Stimulated activated CD4-positive, alpha-beta T cell treated with anti-CD3 and anti-CD28 coated beads, Interleukin-2, amount 100 ng/mL, for 24 hours (primary cell): ENCODE measurements at places on chromosomes 5 and 9.

GRCh38 chr5:147563466-147564123 is 53.7 kb upstream of the DPYSL3 start:
- no peak for DNase-seq

GRCh38 chr9:132507670-132508469 is 74.5 kb upstream of the BARHL1 start:
- DNase-seq, result peak; percentile 74

DNA sequence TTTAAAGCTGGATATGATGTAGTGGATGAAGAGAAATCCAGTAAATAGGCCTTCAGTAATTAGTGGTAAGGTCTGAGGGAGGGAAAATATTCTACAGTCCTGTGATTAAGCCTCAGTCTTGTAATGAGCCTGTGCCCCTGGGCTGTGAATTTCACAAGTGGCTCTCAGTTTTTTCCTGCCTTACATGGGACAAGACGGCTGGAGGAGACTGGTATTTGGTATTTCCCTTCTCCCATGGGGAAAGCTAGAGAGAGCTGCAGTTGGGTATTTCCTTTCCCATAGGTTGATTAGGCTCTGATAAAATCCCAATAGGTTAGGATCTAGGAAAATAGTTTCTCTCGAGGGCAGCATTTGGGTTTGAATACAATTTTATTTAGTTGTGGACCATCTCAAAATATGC is 62.2 kb upstream of the GNA14 start:
- no peak for DNase-seq

DNA sequence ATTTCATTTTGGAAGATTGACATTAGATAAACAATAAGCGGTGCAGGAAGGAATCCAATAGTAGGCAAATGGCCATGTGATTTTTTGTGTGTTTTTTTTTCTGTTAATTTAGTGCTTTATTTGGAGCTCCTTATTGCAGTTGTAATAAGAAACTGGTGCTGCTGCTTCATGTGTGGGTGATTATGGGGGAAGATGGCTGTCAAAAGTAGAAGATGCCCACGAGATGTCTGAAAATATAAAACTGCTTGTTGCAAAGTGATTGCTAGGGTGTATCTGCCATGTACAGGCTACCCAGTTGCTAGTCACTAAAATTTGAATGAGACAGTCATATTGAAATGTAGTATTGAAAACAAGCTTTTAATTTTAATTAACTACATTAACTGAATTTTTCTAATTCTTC is 216.7 kb upstream of the FTMT start:
- no peak for DNase-seq

GRCh38 chr5:139391570-139392323 is 2.0 kb upstream of the MZB1 start:
- DNase-seq, result no peak

DNA sequence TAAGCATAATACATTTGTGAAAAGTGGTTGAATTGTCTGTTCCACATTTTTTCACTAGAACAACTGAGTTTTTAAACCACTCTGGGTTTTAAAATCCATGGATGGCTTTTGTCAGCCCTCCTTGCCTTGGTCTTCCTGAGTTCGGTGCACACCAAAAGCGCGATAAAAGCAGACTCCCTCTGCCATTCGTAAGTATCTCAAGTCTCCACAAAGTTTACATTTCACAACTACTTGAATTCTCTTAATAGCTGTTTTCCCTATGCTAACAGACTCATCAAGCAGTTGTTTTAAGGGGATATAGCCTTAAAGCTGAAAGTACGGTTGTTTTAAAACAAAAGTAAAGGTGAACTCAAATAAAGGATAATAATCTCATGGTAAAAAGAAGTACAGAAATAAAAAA is 52.9 kb downstream of the GLIS3 start:
- DNase-seq, result no peak

GRCh38 chr9:100375658-100376057 is 22.9 kb upstream of the TEX10 start:
- DNase-seq, result no peak

GRCh38 chr5:65819905-65820240 is 97.9 kb downstream of the NLN start:
- DNase-seq, result no peak

DNA sequence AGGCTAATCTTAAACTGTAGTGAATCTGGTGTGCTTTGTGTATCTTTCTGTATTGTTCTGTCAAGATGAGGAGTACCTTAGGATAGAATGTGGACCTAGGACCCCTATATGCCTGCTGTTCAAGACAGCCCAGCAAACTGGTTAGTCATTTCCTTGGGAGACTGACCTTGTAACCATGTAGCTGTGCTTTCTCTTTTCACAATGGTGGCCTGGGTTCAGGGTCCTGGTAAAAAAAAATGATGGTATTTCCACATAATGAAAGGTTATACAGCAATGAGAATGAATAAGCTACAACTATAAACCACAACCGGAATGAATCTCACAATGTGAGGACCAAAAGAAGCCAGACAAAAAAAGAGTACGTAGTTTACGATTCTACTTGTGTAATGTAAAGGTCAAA is 36.4 kb upstream of the F2RL1 start:
- DNase-seq, result no peak

GRCh38 chr5:123802298-123802951 is 290.4 kb downstream of the CSNK1G3 start:
- no peak for DNase-seq

- DNase-seq, result no peak
Measured at GRCh38 chr9:78682216-78682615, 385.3 kb downstream of the PSAT1 start.

- DNase-seq, result no peak
Measured at GRCh38 chr5:57249265-57249874, 75.5 kb downstream of the GPBP1 start.

GRCh38 chr5:13501176-13501575 is 443.3 kb downstream of the DNAH5 start:
- DNase-seq, result no peak

DNA sequence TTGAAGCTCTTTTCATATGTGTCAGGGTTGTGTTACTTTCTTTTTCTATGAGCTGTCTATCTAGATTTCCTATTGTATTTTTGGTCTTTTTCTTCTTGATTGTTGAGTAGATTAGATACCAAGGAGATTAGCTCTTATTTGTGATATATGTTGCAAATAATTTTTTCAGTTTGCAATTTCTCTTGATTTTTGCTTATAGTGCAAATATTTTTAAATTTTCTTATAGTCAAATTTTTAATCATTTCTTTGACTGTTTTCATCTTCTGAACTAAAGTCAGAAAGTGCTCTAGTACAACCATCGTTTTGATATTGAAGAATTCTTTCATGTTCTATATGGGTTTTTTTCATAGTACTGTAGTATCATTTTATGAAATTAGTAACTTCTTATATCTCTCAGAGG is 193.7 kb downstream of the OSTF1 start:
- DNase-seq, result no peak

GRCh38 chr9:34250721-34251120 is 71.9 kb downstream of the UBAP1 start:
- no peak for DNase-seq

DNA sequence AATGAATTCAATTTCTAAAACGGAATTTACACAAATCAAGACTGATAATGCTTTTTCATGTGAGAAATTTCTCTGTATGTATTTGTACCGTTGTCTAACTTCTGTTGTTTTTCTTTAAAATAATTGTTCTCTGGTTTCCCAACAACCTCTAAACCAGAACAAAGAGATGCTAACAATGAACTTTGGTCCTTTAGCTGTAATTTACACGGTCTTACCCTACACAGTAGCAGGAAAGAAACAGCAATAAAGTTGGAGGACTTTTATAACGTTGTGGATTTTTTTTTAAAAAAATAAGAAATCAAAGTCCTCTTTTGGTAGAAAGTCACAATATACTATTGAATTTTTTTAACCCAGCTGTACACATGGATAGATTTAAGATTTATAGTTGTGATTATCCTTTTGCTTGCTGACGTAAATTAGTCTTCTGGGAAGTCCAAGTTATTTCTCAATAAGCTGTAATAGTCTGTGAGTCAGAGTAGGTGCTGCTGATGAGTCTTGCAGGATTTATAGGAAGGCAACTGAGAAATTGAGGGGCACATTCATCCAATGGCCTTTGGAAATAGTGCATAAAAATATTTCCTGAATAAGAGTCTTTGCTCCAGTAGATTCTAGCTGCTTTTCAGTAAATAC is 76.8 kb upstream of the PCSK1 start:
- no peak for DNase-seq

GRCh38 chr5:115194676-115195075 is 25.0 kb upstream of the TRIM36 start:
- no peak for DNase-seq

DNA sequence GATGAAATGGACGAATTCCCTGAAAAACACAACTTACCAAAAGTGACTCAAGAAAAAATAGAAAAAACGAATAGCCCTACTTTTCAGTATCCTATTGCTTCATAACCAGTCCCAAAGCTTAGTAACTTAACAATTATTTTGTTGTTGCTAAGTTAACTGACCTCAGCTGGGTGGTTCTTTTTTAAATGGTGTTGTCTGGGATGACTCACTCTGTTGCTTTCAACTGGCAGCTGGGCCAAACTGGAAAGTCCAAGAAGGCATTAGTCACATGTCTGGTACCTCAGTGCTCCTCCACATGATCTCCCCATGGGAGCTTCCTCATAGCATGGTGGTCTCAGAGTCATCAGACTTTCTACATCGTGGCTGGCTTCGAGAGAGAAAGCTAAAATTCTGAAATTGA is 47.8 kb upstream of the ADAMTS2 start:
- no peak for DNase-seq

DNA sequence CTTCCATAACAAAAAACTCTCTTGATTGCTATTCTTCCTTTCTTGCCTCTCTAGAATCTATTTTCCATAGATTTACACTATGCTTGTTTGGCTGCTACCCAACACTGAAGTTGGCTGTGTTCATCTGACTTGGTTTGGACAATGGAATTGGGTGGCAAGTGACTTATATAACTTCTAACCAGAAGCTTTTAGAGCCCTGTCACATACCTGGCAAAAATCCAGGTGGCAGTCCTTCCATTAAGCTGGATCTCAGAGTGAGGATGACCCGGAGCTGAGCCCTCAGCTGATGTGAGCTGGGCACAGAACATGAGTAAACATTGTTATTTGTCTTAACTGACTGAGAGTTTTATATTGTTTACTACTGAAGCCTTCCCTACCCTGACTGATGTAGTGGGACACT is 225.7 kb downstream of the TLR4 start:
- no peak for DNase-seq

- peak; percentile 45 for DNase-seq
Measured at GRCh38 chr5:159098603-159099436, 896 bp downstream of the EBF1 start.

DNA sequence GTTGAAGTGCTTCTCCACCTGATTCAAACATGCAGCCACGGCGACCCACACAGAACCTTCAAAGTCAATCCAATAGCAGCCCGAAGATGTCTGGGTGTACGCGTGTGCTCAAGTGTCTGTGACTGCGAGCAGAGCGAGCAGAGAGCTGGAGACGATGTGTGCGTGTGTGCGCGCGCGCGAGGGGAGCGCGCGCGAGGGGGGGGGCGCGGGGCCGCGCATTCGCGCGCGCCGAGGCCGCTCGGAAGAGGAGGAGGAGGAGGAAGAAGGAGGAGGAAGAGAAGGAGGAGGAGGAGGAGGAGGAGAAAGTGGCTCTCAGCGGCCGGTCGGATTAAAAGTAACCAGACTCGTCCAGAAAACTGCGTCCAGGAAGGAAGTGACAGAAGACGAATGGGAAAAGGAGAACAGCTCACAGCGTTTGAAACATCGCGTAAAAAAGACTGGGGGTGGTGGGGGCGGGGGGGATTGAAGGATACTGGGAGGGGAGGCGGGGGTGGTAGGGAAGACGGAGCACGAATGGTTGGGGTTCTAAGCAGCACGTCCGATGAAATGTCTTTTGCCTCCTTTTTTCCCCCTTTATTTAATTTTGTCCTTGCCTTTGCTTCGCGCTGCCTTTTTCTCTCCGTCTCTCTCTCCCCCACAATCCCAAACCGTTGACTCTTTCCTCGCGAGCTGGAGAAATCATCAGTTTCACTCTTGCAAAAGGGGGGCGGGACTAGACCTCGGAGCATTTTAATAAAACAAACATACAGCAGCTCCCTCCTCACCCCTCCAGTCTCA is at the start of gene MEF2C:
MEF2C (minus strand) TSS at position 126 of the 777 bp plus-strand sequence. CDS start 59,396 bp downstream, outside the sequence.
- peak; percentile 12 for DNase-seq

GRCh38 chr9:5563417-5563815 is 53.1 kb downstream of the PDCD1LG2 start:
- DNase-seq, result no peak

DNA sequence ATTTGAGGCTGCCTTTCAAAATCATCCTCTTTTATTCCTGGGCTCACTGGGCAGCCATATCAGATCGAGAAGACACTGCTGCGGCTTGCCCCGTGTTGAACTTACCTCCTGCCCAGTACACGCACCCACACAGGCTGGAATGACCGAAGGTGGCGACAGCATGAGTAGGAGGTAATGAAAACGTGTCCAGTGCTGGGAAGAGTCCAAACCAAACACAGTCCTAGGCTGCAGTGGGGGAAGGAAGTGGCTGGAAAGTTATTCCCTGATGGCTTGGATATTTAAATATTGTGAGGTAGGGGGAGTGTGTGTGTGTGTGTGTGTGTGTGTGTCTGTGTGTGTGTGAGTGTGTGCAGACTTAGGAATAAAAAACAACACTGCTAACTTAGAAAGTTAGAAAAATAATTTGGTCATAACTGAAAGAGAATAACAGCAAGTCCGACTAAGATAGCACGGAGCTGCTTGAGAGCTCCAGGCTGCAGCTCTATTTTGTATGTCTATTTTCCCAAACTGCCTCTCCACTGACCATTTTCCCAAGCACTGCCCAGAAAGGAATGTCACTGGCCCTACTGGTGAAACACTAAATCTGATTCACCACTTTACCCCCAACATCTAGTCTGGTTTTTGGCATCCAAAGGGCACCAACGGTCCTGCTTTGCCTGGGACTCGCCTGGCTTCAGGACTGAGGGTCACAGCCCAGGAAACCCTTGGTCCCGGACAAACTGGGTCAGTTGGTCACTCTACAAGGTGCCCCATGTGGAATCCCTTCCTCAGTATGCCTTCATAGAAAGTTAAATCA is 41.2 kb downstream of the ANKH start:
- DNase-seq, result no peak

GRCh38 chr9:17757816-17758215 is 178.9 kb downstream of the SH3GL2 start:
- no peak for DNase-seq
